ENCODE measurements at places on chromosomes 13 and 19.

DNA sequence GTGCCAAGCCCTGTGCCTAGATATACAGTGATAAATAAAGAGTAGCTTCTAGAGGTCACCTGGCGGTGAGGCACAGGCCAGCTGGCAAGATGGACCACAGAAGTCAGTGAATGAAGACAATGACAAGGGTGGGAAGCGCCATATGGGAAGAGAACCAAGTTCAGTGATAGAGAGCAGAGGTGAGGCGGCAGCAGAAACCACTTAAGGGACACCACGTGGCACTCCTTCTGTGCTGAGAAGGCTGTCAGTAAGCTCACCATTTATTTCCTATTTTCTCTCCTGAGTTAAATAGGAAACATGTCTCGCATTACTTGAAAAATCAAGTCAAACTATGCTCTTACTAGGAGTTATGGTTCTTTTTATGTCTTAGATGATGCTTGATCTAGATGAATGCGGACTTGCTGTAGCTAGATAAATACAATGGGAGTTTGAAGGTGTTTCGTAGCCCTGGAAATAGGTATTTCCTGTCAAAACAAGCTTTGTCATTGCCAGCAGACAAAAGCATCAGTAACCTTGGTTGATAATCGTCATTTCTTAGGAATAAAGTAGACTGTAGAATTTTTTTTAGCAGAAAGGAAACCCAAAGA lies 17.8 kb downstream of the ALOX5AP start:
- DNase-seq, result no peak

DNA sequence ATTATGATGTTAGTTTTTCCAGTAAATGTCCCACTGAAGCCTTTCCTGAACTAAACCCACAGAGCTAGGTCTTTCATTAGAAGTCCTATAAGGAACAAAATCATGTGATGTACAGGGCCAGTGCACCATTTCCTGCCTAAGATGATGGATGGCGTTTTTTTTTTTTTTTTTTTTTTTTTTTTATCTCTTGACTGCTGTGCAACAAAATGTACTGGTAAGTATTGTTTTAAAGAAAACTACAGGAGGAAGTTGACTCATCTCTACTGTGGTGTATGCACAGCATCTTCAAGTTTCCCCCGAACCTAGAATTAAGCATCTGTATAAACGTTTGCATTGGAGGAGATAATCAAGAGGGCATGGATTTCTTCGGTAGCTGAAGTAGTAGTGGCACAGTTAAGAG lies 197.5 kb downstream of the NBEA start:
- no peak for DNase-seq

- no peak for DNase-seq
Measured at GRCh38 chr13:102136735-102137296, 265.0 kb downstream of the FGF14 start.

DNA sequence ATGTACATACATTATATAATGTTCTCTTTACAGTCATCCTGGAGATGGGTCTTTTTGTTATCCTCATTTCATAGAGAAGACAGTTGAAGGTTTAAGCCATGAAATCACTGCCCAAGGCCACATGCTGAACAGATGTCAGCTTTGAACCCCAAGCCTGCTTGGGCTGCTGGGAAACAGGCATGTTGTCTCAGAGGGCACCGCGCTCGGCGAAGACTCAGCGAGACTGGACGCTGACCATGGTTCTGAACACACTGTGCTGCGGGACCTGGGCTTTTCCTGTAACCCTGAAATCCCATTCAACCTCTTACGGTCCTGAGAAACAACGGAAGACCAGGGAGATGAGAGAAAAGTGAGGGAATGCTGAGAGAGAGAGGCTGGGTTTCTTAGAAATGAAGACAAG lies 27.3 kb downstream of the LRFN3 start:
- no peak for DNase-seq

- no peak for DNase-seq
Measured at GRCh38 chr13:114024603-114025404, 50.9 kb upstream of the C13orf46 start.

DNA sequence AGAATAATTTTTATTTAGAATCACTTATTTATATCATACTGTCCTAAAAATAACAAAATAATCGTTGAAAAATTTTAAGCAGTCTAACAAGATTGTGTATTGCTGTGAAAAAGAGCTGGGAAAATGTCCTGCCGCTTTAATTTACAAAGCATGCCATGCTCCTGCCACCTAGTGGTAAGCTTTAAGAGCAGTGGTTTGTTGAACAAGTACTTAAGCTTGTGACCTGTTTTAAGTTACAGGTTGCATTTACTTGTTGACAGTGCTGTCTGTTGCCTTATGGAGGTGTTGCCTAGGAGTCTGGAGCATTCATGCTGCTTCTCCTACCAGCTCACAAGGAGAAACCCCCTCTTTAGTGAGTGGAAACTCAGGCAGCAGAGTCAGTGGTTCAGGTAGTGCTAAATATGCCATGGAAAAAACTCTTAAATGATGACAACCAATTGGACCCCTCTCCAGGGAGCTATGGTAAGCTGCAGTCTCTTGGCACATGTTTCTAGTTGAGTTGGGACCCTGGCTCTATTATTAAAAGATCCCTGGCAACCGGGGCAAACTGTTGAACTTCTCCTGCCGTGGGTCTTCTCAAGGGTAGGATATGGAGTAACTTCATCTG lies 68.4 kb downstream of the SPATA13 start:
- DNase-seq, result no peak

DNA sequence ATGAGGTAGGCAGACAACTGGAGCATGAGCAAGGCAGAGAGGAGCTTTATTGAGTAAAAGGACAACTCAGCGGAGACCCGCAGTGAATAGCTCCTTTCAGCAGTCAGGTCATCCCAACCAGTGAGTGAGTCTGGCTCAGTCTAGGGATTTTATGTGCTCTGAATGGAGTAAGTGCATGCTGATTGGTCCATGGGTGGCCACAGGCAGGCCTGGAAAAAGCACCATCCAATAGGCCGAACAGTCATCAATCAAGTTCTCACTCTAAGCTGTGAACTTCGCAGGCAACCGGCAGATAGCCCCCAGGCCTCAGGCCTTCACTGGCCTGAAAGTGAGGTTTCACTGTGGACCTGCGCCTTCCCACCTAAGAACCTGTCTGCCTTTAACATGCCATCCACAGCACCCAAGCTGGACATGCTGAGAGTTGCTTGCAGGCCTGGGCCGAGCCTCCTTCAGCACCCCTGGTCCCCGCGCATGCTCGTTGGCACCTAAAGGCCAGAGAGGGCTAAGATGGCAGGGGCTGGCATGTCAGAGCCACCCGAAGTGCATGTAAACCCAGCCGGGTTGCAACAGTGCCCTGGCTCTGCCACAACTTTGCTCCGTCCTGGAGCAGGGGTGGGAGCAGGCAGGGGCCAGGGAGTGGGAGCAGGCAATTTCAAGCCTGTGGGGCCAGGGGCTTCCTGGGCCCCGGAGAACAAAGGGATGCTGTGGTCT lies 698.7 kb downstream of the SLITRK1 start:
- no peak for DNase-seq

GRCh38 chr13:28822151-28822550 lies 2.0 kb downstream of the MTUS2 start:
- DNase-seq, result no peak

DNA sequence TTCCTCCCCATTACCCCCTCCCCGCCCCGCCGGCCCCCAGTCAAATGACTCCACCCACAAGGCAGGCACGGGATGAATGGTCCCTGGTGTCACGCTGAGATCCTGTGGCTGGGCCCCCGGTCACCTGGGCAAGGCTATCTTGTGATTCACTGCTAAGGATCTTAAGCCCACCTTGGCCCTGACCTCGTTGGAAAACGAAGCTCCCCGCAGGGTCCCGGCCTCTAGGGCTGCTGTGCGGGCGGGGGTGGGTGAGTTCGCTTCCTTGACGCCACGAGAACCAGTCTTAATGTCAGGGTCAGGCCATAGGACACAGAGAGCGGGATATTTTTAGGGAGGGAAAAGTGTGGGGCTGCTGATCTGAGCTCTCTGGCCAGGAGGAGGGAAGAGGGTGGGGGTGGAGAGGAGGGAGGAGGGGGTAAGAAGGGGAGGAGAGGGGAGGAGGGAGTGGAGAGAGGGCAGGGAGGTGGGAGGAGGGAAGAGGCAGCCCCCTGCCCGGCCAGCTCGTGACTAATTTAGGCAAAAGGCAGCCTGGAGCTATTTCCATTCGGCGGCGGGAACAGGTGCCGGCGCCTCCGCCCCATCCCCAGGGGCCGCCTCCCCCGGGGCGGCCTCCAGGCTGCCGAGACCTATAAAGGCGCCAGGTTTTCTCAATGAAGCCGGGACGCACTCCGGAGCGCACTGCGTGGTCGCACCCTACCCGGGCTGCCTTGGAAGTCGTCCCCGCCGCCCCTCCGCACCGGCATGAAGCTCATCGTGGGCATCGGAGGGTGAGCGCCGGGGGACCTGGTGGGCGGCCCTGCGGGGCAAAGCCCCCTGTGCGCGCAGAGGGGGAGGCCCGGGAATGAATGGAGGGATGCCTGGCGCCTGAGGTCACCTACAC lies at the start of gene NMRK2:
TSS of gene NMRK2 (plus strand) at position 139 of the 880 bp plus-strand sequence. CDS start at position 742, 603 bp downstream.
- no peak for DNase-seq

GRCh38 chr19:35717665-35718344 lies at the start of gene KMT2B:
Gene KMT2B (plus strand): TSS chr19:35718003. CDS start chr19:35718019, 16 bp downstream.
- DNase-seq, result no peak

- no peak for DNase-seq
Measured at GRCh38 chr19:57587529-57587928, 3.6 kb downstream of the ZIK1 start.

DNA sequence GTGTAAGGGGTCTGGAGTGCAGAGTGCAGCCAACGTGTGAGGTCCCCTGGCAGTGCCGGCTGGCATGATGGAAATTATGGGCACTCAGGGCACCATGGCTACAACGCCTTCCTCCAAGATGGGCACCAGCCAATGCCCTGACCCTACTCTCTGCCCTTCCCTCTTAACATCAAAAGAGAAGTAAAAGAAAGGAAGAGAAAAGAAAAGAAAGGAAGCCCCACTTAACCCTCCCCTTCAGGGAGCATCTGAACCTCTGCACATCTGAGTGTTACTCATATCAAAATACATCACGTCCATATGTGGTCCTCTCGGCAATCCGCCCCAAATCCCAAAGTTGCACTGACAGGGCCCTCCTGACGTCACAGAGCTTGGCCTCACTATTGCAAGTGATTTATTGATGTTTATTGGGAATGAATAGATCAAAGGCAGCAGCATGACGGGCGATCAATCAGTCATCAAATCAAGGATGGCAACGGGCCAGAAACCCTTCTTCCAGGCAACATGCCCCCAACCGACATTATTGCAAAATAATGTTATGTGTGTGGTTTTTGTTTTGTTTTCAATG lies 1.3 kb downstream of the TSHZ3 start:
- DNase-seq, result no peak

DNA sequence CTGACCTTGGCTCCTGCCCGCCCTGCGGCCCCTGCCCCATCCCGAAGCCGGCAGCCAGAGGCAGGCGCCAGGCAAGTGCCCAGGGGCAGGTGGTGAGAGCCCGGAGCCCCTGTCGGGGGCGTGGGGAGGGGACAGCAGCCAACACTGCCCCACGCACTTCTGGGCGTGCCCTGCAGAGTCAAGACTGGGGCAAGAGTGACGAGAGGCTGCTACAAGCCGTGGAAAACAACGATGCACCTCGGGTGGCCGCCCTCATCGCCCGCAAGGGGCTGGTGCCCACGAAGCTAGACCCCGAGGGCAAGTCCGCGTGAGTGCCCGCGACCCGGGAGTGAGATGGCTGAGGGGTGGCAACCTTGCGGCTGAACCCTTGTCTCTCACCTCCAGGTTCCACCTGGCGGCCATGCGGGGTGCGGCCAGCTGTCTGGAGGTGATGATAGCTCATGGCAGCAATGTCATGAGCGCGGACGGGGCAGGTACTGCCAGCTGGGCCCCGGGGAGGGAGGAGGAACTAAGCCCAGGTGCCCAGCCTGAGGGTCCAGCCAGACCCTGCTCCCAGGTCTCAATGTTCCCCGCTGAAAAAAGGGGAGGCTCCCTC lies 17.3 kb downstream of the ANKRD24 start:
- DNase-seq, result no peak

GRCh38 chr13:74301258-74301935 lies 167.2 kb upstream of the KLF12 start:
- no peak for DNase-seq

- DNase-seq, result no peak
Measured at GRCh38 chr19:44278181-44278690, 18.6 kb downstream of the ZNF233 start.

GRCh38 chr13:23673867-23674605 lies 103.8 kb downstream of the TNFRSF19 start:
- no peak for DNase-seq

DNA sequence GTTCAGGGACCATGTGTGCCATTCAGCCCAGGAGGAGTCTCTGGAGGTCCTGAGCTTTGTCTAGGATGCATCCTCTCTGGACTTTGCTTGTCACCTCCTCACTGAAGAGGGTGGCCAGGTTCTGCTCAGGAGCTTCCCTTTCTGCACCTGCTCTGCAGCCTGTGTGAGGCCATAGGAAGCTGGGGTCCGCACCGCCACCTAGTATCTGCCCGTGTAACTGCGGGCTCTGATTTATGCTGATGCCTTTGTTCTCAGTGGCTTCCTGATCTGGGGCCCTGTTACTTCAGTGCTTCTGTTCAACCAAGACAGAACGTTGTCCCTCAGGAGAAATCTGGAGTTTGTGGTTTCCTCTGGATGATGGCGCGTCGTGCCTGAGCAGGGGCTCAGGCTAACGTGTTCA lies 15.5 kb downstream of the ZNF610 start:
- DNase-seq, result no peak

- DNase-seq, result no peak
Measured at GRCh38 chr13:59537500-59537899, 626.2 kb downstream of the DIAPH3 start.

GRCh38 chr13:99577934-99578917 lies 77.0 kb downstream of the TM9SF2 start:
- no peak for DNase-seq

- DNase-seq, result no peak
Measured at GRCh38 chr13:27367570-27367969, 56.8 kb upstream of the GTF3A start.

DNA sequence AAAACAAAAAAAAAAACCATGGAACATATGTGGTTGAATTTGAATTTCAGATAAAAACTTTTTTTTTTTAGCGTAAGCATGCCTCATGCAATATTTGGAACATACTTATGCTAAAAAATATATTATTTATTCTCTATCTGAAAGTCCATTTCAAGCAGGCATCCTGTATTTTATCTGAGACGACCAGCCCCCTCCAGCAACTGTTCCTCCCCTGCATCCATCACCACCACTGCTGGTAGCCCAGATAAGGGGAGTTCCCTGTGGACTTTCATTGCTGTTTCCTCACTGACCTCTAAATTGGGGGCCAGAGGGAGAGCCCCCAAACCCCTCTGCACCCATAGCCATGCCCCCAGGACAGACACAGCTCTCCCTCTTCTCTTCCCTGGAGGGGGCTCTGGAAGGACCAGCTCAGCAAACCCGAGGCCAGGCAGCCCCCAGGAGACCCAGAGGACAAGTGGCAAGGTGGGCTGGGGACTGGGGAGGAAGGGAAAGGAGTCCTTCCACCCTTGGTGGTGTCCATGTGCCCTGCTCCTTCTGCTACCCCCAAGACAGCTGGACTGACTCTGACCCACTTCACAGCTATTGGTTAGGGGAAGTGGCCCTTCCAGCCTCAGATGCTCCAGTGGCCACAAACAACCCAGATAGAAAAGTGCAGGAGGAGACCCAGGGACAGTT lies 6.6 kb upstream of the SIGLEC12 start:
- no peak for DNase-seq

- DNase-seq, result no peak
Measured at GRCh38 chr19:18611327-18612050, 1.2 kb upstream of the TMEM59L start.

- DNase-seq, result no peak
Measured at GRCh38 chr19:3024870-3025548, 4.1 kb downstream of the TLE2 start.
